ENCODE measurements at places on chromosomes 11 and 22.
A peak's percentile ranks its signal among the peaks of the same experiment; 100 is the strongest.

DNA sequence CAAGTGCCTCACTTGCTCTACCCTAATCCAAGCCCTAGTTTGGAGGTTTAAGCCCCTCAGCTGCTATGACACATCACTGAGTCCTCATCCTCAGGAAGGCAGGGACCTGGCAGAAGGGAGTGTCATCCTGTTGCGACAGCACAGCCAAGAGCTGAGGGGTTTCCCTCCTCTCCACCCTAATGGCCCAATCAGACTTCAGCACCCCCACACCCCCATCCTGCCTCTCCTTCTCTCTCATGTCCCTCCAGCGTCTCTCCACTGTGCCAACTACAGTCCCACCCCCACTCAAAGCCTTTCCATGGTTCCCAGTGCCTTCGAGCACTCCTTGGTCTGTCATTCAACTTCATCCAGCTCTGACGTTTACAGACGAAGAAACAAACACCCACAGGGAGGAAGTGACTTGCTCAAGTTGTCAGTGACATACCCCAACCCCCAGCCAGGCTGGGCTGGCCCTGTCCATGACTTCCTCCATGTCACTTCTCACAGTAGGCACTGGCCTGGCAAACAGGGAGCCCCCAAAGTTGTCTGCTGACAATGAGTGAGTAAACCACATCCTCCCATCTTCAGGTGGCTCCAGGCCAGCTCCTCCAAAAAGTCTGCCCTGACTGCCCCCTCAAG is 15.6 kb downstream of the ARAP1 start:
- peak; percentile 53 for DNase-seq

GRCh38 chr11:86509588-86509974 is 134.9 kb downstream of the CCDC81 start:
- DNase-seq = no peak

GRCh38 chr11:30729187-30729713 is 143.1 kb upstream of the MPPED2 start:
- DNase-seq = no peak

- no peak for DNase-seq
These were observed 41.7 kb upstream of the BLID start for GRCh38 chr11:122157653-122158161.

DNA sequence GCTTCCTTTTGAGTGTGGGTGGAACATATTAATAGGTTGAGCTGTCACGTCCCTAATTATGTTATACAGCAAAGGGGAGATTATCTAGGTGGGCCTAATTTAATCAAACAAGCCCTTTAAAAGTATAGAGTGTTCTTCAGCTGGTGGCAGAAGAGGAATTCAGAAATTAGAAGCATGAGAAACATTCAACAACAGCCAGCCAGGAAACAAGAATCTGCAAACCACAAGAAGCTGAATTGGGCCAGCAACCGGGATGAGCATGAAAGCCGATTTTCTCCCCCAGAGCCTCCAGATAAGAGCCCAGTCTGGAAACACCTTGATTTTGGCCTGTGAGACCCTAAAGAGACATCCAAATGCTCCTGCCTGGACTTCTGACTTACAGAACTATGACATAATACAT is 105.8 kb upstream of the LDLRAD3 start:
- no peak for DNase-seq

DNA sequence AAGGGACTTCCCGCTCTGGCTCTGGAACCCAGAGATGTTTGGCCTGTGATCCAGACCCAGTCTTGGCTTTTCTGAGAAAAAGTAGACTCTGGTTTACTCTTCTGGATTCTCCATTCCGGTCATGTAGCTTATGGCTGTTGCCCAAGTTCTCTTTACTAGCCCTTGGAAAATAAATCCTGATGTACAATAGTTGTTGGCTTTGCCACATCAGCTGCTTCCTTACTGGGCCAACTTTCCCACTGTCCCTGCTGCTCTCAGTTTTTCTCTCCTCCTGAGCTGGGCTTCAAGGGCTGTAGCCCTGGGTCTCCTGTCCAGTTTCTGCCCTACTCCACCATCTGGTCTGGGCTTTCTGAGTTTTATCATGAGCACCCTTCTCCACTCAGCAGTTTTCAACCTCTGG is 12.5 kb downstream of the PATZ1 start:
- DNase-seq = no peak

GRCh38 chr11:40294349-40294735 is 1165.1 kb downstream of the LRRC4C start:
- DNase-seq = no peak

- peak; percentile 15 for DNase-seq
These were observed 1.0 kb upstream of the PLAAT2 start for GRCh38 chr11:63564056-63564774.

DNA sequence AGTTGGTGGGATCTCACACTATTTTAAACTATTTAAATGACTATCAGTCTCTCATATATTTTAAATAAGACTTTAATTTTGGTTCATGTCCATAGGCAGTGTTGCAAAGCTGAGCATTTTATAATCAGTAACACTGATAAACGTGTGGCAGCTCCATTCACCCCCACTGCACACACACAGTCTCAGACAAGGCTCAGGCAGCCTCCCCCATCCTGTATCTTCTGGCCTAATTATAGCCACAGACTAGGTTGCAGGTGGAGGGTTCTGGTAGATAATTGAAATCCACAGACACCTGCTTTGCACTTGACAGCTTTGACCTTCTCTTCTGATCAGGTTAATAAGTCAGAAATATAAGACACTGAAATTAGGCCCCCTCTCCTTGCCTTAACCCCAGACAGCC is 118.5 kb upstream of the LDLRAD3 start:
- DNase-seq = no peak

DNA sequence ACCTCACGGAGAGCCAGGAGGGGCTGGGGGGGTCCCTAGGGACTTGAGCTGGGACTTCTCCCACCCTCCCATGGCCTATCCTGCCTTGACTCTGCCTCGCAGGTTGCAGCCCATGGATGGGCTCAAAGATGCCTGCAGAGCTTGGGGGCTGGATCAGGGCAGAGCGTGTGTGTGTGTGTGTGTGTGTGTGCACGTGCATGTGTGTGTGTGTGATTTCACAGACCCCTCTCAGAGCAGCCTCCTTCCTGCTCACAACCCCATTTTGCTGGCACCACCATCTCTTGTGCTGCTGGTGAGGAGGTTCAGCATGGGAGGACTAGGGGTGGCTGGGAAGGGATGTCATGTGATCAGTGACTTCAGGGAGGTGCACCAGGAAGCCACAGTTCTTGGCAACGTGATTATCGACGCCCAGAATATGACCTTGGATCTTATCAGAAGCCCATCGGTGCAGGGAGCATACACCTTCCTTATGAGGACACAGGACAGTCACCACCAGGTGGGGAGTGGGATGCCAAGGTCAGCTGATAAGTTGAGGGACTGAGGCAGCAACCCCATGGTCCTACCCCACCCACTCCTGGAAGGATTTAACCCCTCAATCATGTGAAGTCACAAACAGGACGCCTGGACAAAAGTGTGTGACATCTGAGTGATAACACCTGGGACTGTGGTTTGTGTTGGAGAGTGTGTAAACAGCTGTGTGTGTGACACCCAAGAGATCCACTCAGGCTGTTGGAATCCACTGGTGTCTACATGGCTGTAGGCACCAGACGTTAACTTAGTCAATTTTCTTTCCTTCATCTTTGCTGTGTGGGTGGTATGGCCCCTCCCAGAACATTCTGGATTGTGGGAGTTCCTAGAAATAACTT is 1.8 kb upstream of the NAALADL1 start:
- no peak for DNase-seq

- no peak for DNase-seq
These were observed 618.9 kb downstream of the BRD1 start for GRCh38 chr22:49208768-49209252.

DNA sequence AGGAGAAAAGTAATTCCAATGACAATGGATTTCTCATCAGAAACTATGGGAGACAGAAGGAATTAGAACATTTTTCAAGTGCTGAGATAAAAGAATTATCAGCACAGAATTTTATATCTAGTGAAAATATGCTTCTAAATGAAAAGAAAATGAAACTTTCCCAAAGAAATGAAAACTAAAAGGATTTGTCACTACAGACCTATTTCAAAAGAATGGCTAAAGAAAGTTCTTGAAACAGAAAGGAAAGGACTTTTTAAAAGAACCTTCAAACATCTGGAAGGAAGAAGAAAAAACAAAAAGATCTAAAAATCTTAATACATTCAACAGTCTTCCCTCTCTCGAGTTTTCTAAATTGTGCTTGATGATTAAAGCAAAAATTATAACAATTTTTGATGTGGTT is 255.4 kb downstream of the FAM76B start:
- DNase-seq = no peak

GRCh38 chr11:121654259-121654842 is 201.6 kb upstream of the SORL1-AS1 start:
- no peak for DNase-seq

GRCh38 chr11:60854140-60854846 is 1.5 kb downstream of the PTGDR2 start:
- DNase-seq = no peak

DNA sequence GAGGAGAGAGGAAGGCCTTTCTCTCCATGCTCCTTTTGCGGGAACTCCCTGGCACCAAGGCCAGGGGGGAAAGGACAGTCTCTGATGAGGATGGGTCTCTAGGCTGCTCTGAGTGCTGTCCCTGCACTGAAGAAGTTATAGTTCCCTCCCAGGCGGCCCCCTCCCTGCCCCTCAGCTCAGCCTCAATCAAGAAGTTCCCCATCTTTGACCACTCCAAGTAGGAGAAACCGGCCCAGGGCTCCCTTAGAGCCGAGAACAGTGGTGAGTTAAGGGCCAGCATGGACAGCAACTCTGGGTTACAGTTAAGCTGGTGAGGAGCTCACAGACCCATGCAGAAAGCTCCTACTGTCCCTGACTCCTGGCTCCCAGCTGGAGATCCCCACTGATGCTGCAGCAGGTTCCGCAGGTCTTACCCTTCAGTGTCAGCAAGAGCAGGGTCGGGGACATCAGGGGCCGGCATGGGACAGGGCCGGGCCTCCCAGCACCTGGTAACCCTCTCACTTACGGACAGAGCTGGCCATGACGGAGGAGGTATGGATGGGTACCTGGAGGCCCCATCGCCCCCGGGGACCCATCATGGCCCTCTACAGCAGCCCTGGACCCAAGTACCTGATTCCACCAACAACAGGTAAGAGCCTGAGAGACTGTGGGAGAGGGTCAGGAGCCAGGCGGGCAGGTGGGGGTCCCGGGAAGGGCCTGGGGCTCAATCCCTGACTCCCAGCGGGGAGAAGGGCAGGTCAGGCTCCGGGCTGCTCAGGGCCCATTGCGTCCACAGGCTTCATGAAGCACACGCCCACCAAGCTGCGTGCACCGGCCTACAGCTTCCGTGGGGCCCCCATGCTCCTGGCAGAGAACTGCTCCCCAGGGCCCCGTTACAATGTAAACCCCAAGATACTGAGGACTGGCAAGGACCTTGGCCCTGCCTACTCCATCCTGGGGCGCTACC is 4.2 kb downstream of the SCGB1C1 start:
- DNase-seq = peak; percentile 1
